CD4-positive, alpha-beta T cell treated with Interleukin-6 for 4 hours (primary cell): ENCODE measurements at places on chromosomes 12 and 14.

GRCh38 chr12:108564724-108565123, 2.3 kb downstream of the ISCU start:
- no peak for DNase-seq

- no peak for DNase-seq
Measured at GRCh38 chr14:43087666-43088065, 1419.4 kb downstream of the FSCB start.

- no peak for DNase-seq
Measured at GRCh38 chr14:103353362-103353761, 19.3 kb downstream of the EIF5 start.

DNA sequence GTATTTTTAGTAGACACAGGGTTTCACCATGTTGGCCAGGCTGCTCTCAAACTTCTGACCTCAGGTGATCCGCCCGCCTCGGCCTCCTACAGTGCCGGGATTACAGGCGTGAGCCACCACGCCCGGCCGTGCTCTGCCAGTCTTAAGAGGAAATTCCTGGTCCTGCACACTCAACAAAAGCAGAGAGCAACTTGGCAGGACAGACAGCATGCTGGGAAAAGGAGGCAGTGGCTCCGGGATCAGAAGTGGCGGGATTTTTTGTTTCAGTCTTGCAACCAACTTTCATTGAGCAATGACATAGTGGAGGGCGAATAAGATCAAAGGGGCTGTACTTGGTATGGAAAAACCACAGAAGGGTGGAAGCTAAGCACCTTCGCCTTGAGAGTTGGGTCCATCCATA, 2.1 kb downstream of the CKAP4 start:
- DNase-seq, result no peak

DNA sequence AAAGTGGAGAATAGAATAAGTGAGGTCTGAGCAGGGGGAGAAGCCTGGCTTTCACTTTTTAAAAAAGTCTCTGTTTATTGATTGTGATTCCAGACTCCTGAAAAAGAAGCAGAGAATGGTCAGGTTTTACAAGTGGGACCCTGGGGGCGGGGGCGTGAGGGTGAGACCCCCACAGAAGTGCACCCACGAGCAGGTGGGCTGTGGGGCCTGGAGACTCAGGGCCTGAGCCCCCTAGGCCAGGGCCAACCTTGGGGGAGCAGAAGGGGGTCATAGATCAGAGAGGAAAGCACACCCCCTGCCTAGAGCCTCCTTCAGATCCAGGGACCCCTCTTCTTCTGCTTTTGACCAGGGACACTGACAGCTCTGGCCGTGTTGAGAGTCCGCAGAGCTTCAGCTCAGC, 180.3 kb downstream of the ADGRD1 start:
- DNase-seq, result no peak

- DNase-seq, result no peak
Measured at GRCh38 chr14:99427632-99428300, 52.9 kb downstream of the SETD3 start.
